ENCODE measurements at places on chromosomes 16 and 17. TPM values are rescaled to one million over a fixed set of nuclear protein-coding genes. Genes with fewer than 3 reads are reported as not detected.

The NAGLU gene
- 4.9 TPM for total RNA-seq

The OR1A1 gene
- total RNA-seq: not detected

The NME3 gene
- 70.3 TPM for total RNA-seq

The FBXL16 gene
- total RNA-seq: 7.5 TPM

DNA sequence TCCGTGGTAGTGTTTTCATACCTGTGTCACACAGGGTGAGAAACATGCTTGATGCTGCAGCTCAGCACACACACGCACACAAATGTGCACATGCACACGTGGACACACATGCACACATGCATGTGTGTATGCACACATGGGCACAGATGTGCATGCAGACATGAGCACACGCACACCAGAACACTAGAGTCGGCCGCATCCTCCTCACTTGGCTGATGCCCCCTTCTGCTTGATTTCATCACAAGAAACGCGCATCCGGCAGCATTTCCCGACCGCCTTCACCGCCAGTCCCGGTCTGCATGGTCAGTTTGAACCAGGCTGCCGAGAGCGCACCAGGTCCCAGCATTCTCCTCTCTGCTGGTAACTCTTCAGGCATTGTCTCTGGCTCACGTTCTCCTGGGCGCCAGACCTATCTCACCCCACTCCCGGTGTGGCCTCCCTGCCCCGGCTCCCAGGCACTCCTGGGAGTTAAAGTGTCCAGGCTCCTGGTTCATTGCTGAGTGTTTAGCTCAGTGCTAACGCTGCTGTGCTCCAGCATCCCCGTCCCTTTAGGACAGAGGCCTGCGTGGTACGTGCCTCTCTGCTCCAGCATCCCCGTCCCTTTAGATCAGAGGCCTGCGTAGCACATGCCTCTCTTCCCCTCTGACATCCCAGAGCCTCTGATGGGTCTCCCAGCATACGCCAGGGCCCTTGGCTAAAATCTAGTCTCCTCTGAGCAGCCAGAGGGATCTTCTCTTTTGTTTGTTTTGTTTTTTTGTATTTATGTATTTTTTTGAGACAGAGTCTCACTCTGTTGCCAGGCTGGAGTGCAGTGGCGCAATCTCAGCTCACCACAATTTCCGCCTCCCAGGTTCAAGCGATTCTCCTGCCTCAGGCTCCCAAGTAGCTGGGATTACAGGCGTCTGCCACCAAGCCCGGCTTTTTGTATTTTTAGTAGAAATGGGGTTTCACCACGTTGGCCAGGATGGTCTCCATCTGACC lies 16.0 kb downstream of the BAIAP2 start:
- no peaks in the 10 kb centered on the region for H3K27me3 ChIP-seq
- no peak for DNase-seq
- H3K4me3 ChIP-seq: no peak overlapping the region
- peaks cover 32% of the 10 kb centered on the region for H3K4me1 ChIP-seq
